Stimulated activated CD4-positive, alpha-beta T cell treated with anti-CD3 and anti-CD28 coated beads, Interleukin-4, amount 100 ng/mL, for 4 hours (primary cell): ENCODE measurements at places on chromosomes 2 and 18.

GRCh38 chr18:22349966-22350365, 67.7 kb downstream of the CTAGE1 start:
- DNase-seq: no peak

DNA sequence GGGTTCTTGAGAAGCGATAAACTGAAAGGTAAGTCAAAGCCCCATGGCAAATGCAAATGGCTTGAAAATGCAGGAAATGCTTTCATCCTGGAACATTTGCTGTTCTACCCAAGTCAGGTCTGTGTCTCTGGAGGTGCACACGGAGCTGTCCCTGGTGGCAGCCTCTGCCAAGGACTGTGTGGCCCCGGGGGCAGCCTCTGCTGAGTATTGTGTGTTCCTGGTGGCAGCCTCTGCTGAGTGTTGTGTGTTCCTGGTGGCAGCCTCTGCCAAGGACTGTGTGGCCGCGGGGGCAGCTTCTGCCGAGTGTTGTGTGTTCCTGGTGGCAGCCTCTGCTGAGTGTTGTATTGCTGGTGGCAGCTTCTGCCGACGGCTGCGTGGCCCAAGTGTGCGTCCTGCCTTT, 135.6 kb upstream of the ALKAL2 start:
- no peak for DNase-seq

- no peak for DNase-seq
Measured at GRCh38 chr18:31603315-31603714, 11.6 kb downstream of the TTR start.

GRCh38 chr2:148814860-148815419, 60.1 kb upstream of the KIF5C start:
- DNase-seq: no peak

GRCh38 chr2:84704505-84705244, 176.2 kb downstream of the TRABD2A start:
- DNase-seq: no peak

DNA sequence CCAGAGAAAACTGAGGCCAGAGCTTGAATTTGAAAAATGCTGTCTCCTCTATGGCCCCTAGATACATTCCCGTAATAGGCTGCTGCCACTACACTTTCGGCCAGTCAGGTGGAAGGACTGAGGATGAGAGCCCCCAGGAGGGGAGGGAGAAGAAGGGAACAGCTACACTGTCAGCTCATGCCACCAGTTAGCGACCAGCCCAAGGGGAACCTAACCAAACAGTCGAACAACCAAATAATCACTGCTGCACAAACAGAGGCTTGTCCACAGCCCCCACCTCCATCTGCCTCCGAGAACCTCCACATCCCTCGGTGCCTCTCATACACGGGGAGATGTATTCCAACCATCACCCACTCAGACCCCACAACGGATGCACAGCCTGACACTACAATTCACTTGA, 7.3 kb downstream of the ZNF516 start:
- DNase-seq: no peak

GRCh38 chr2:23630961-23631360, 246.0 kb downstream of the KLHL29 start:
- no peak for DNase-seq

GRCh38 chr2:1557467-1557820, 144.2 kb downstream of the TPO start:
- DNase-seq: no peak

- DNase-seq: no peak
Measured at GRCh38 chr2:131046918-131047652, 46.2 kb downstream of the FAM168B start.
